ENCODE measurements at places on chromosomes 6 and 20.
A peak's percentile ranks its signal among the peaks of the same experiment; 100 is the strongest.

GRCh38 chr6:157814883-157815282 lies 8.2 kb upstream of the SNX9 start:
- DNase-seq, result no peak

DNA sequence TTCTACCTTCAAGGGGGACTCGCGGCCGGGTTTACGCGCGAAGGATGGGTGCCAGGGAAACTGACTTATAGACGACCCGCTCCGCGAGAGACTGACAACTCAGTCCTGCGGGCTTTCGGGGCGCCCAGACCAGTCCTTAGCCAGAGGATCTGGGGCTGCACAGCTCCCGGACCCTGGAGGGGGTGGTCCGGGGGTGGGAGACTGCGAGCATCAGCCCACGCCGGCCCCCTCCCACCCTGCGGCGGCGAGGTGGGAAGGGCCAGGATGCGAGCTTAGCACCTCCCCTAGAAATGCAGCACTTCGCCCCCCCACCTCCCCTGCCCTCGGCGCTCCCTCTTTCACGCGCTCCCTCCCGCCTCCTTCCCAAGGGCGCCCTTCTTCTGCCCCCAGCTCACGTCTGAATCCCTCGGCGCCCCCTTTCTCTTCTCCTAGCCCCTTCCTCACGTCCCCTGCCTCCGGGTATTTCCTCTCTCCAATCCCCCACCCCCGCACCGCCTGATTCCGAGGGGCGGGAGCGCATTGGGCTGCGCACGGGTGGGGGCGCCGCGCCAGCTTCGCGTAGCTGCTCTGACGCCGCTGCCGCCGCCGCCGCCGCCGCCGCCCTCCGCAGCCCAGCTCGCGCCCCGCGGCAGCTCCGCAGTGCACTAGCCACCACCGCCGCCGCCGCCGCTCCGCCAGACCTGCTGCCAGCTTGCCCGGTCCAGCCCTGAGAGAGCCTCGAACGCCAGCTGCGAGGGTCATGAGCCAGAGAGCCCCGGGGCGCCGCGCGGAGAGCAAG lies at the start of gene SLC32A1:
SLC32A1 (plus strand) TSS at position 639 of the 778 bp plus-strand sequence. CDS start 239 bp downstream, outside the sequence.
- DNase-seq, result peak; percentile 22

GRCh38 chr6:134721060-134721405 lies 228.9 kb downstream of the ALDH8A1 start:
- no peak for DNase-seq

GRCh38 chr6:33621711-33622388 lies 728 bp downstream of the ITPR3 start:
- no peak for DNase-seq

DNA sequence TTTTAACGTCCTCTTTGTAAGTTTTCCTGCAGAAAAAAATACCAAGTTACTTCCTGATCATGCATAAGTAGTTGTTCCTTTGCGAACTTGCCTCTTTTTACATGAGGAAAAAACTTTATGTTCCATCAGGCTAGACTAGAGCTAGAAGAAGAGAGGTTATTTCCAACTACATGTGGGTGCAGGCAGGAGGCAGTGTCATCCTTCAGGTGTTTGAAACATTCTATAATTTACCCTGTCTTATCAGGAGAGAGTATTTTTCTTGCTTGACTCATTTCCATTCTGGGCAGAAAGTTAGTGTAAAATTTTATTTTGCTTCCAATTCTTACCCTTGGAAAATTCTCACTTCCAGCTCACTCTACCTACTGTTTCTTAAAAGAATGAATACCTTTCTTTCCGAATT lies 28.5 kb upstream of the EPHA7 start:
- no peak for DNase-seq

DNA sequence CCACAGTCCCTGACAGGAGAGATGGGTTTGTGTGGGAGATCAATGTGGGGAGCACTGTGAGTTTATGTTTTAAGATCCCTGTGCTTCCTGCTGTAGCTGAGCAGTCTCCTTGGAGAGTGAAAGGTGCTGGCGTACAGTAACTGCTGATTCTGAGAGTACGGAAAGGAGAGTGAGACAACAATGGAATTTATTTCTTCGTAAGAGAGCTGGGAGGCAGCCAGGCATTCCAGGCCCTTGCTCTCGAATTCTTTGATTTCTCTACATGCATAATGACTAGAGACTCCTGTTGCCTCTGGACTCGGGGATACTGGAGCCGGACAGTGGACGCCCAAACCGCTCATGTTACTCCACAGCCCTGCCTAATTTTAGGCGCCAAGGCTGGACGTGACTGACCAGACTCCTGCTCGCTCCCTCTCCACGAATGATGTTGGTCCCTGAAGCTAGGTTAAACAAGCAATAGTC lies 131.0 kb upstream of the PHACTR1 start:
- DNase-seq, result no peak

DNA sequence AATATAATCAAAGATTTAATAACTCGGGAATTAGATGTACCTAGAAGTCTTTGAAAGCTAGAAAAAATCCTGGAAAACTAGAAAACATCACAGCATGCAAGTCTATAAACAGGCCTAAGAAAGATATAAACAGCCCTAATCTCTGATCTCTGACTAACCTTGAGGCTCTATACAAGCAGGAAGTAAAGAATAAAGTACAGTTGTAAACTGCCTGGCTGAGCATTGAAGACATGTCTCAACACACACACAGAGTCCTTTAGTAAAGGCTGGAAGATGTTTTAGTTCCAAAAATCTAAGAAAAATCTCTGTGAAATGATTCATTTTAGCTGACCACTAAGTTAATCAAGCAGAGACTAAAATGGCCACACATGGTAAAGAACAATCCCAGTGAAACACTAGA lies 774.5 kb downstream of the EYS start:
- DNase-seq, result no peak

GRCh38 chr6:13431059-13431656 lies 56.2 kb downstream of the GFOD1 start:
- no peak for DNase-seq

DNA sequence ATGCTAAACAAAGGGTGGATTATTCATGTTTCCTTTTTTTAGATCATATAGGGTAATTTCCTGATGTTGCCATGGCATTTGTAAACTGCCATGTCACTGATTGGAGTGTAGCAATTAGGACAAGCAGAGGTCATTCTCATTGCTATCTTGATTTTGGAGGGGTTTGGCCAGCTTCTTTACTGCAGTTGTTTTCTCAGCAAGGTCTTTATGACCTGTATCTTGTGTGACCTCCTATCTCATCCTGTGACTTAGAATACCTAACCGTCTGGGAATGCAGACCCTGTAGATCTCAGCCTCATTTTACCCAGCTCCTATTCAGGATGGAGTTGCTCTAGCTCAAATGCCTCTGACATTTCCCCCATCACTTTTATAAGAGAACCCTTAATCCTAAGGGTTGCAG lies 53.6 kb downstream of the CDS2 start:
- no peak for DNase-seq

DNA sequence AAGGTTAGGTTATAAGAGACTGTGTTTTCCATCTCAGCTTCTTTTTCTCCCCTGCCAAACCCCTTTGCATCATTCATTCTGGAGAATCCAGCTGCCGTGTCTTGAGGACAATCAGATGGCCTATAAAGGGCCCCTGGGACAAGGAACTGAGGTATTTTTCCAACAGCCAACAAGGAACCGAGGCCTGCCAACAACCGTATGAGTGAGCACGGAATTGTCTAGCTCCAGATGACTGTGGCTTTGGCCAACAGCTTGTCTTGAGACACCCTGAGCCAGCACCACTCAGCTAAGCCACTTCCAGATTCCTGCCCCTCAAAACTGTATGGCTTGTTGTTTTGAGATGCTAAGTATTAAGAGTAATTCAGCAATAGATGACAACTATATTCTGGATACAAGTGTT lies 433.7 kb upstream of the HSF2 start:
- no peak for DNase-seq

DNA sequence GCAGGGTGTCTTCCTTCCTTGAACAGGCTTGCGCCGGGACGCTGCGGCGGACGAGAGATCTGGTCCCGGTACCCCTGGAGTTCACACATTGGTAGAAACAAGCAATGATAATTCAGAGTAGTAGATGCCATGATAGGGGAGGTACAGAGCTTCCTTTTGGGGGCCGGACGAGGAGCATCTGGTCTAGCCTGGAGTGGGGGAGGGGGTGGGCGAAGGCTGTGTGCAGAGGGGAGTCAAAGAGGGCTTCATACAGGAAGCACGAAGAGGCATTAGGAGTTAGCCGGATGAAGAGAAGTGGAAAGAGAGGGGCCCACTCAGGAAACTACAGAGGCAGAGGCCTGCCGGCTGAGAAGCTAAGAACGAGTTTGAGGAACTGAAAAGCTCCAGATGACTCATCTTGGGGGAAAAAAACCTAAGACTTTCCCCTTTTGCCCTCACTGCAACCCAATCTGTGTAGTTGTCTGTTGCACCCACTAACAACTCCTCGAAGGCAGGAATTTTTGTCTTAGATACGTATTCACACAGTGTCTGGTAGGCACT lies 611 bp downstream of the CNPY3 start:
- peak; percentile 66 for DNase-seq

- DNase-seq, result no peak
Measured at GRCh38 chr20:57788936-57789613, 79.3 kb upstream of the PMEPA1 start.

DNA sequence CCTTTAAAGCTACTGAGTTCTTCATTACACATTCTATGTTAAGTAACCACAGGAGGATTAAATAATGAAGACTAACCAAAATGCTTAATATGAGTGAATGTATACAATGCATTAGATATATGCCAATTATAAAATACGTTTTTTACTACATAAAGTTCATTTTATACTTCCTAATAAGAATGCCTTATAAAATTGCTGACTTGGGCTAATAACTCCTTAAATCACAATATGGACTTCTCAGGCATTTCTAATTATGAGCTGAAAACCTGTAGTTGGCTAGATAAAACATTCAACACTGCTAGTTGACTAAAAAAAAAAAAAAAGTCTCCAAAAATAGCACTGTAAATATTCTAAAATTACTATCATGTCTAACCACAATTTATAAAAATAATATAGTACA lies 11.8 kb downstream of the MAN1A1 start:
- no peak for DNase-seq

DNA sequence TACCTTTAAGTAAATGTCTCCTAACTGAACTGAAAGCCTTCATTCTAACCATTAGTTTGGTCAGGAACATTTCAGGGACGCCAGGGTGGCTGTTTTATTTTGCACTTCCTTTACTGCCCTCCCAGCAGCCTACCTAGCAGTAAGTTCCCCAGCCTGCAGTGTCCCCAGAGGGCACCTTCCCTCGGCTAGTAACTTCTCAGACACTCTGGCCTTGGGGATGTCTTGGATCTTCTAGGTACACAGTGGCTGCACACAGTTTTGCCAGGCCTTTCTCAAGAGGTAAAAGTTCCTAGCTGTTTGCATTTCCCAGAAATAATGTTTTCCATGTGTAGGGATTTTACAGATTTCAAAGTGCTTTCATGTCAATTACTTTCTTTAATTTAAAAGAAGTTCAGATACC lies 378 bp upstream of the LAMA2 start:
- no peak for DNase-seq

GRCh38 chr20:49541733-49542513 lies 26.0 kb downstream of the PTGIS start:
- DNase-seq, result peak; percentile 73

DNA sequence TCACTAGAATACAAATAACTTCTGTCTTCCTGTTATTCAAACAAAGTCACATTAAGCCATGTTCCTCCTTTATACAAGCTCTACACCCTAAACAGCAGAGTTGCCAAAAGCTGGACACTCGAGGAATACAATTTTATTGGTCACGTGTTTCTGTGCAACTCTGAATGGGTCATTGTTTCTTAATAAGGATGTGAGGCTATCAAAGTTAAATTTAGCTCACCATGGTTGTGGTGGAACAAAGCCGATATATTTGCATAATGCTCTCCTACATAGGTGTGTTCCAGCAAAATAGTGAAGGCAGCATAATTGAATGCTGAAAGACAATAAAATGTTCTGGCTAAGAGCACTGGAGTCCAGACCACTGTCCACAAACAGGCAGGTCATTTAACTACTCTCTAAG lies 36.9 kb upstream of the CD2AP start:
- no peak for DNase-seq

DNA sequence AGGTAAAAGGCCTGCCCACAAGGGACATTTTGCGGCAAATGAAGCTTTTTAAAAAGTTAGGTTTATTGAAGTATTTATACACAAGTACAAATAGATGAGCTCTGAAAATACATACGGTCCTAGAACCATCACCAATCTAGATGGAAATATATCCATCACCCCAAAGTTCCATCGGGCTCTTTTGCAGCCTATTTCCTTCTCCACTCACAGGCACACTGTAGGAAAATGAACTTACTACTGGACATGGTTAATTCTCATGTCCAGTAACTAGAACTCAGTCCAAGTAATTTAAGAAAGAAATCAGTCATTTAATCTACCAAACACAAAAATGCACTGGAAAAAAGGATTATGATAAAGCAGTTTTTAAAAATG lies 6.2 kb downstream of the PCNA start:
- DNase-seq, result no peak

DNA sequence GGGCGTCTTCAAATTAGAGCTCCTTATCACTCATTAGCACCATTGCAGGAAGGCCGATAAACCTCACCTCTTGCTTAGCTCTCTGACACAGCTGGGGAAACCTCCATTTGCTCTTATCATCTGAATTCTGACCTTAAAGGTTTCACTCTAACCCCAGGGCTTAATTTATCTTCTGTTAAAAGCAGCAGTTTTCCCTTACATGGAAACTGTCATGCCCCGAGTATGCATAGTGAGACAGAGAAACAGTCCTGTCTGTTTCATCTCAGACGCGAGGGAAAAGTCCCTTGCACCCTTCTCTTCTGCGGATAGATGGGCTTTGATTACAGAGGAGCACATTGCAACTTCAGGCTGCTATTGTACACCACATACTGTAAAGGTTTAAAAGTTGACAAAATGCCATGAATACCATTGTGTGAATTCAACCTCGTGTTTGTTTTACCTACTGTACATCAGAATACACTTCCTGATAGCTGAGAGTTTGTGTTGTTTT lies 191.5 kb upstream of the BMP2 start:
- no peak for DNase-seq

- no peak for DNase-seq
Measured at GRCh38 chr6:161682982-161683381, 409.1 kb upstream of the AGPAT4 start.

- no peak for DNase-seq
Measured at GRCh38 chr6:30378290-30378937, 33.5 kb downstream of the RPP21 start.

- DNase-seq, result no peak
Measured at GRCh38 chr20:49690899-49691620, 22.6 kb downstream of the B4GALT5 start.
